Inflammatory macrophage treated with lipopolysaccharide for 4 hours (primary cell): ENCODE measurements at places on chromosomes 1 and 21.

GRCh38 chr1:210292231-210292871 is 36.4 kb upstream of the HHAT start:
- no peak for DNase-seq

- no peak for DNase-seq
Measured at GRCh38 chr1:193525917-193526710, 339.7 kb upstream of the B3GALT2 start.

GRCh38 chr1:244084763-244085162 is 33.7 kb downstream of the ZBTB18 start:
- no peak for DNase-seq

GRCh38 chr1:28127617-28128257 is 39.3 kb upstream of the EYA3 start:
- peak; percentile 87 for DNase-seq

DNA sequence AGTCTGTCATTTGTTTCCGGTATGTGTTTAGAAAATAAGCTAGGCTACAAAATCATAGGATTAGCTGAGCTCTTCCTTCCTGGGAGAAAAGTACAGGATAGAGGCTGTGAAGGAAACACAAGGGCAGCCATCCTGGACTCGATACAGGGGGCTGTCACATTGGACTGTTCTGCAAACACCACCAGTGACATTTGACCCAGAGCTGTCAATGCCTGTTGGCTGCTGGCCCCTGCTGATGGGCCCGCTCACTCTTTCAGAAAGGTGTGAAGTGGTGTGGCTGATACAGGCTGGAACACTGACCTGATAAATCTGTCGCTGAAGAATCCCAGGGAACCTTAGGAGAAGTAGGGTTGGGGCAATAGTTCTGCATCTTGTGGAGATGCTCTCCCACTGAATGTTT is 183.1 kb downstream of the RHOU start:
- DNase-seq, result no peak

DNA sequence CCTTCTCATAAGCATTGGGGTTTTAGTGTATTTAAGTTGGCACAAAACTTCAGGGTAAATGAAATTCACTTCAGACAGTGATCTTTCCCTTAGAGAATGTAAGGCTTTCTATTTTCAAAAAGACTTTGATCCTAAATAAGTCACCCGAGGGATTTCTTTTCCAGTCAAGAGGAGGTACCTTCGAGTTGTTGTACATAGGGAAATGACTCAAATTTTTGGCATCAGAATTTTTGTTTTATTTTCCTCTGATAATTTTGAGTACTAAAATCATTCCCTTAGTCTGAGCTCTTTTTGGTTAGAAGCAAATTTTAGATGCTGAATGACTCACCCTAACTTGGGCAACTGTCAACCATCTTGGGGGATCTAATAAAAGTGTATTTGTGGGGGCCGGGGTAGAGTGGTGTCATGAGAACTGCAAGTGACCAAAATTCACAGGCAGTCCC is 193.9 kb downstream of the DHRS3 start:
- DNase-seq, result no peak

- no peak for DNase-seq
Measured at GRCh38 chr21:46172863-46173528, 11.3 kb downstream of the SPATC1L start.

- no peak for DNase-seq
Measured at GRCh38 chr1:15718199-15718601, 17.9 kb upstream of the SLC25A34 start.

DNA sequence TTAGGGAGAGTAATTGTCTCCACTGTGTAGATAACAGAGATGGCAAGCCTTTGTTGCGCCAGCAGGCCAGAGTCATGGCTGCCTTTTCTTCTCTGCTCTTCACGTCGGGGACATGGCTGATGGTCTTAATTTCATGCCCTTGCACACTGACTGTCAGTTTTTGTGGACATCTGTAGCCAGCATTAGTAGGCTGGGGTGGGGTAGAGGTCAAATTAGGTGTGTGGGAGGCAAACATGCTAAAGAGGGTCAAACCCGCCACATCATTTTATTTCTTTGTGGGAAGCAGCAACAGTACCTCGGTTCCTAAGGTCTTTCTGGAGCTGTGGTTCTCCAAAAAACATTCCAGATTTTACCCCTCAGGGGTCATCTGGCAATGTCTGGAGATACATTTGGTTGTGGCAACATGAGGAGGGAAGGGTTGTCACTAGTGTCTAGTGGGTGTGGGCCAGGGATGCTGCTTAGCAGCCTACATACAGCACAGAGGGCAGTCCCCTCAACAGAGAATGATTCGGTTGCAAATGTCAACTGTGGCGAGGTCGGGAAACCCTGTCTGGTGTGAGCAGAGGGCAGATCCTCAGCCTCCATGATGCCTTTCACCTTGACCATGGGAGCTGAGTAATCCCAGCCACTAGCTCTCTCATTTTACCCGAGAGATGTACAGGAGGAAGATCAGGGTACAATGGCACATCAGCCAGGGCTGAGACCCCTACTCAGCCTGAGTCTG is 14.7 kb downstream of the RUNX1 start:
- DNase-seq, result no peak

DNA sequence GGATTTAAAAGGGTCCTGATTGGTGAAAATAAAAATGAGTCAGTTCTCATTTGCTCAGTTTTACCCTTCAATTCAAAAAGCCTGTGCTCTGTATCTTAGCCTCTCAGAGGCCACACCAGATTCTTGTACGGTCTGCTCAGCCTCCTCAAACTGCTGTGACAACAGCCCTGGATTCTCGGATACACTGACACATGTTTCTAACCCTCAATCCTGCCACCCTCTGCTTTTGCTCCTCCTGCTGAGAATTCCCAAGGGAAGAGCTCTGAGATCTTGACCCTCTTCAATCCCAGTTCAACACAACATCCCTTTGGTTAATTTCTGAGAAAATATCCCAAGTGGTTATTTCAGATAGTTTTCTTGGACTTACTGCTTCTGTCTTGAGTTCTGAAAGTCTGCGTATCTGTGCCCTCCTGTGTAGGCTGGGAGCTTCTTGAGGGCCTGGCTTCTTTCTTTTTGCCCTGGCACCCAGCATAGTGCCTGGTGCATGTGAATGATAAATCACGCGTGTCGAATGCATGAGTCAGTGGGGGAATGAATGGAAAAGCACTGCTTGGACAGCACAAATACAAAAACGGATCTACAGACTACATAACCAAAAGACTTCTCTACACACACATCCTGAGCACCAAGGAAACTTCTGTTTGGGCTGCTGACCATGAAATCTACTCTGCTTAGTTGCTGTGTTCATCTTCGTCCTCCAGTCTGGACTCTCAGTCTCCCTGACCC is 24.5 kb downstream of the IRF2BP2 start:
- DNase-seq, result no peak

DNA sequence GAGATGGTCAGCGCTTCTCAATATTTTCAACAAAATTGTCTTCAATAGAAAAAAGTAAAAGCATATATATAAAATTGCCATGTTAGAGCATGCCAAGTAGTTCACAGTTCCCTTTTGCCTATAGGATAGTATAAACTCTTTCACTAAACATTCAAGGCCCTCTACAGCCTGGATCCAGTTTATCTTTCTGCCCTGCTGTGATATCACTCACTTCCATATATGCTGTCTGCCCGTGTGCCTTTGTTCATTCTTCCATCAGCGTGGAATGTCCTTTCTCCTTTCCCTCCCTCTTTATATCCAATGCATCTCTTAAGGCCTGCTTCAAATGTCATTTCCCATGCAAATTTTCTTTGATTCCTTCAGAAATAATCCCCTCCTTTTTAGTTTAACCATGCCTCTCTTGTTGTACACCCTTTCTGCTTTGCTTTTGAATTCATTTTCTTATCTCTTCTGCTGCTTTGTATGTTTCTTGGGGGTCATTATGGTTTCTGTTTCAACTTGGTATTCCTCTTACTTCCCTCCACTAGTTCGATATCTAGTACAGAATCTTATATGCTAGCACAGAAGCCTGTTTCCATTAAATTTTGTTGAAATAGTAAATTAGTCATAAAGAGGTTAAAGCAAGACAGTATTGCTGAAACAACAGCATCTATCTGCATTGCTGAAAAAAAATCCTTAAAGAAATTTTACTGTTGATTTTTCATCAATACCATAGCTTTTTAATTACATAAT is 44.7 kb downstream of the XCL2 start:
- DNase-seq, result no peak

DNA sequence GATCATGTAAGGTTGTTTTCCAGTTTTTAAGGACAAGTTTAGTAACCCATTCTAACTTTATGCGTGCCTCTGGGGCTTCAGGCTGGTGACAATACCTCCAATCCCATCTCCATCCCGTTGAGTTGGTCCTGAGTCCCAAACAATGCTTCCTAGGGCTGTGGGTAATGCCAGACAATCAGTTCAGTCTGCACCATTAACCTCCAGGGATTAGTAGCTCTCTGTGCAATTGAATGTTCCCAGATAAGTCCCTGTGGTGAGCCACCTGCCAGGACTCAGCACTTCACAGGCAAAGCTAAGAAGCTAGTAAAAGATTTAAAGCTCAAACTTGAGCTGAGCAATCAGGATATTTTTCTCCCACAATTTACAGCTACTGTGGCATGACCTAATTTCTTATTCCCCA is 462.2 kb upstream of the PTBP2 start:
- DNase-seq, result no peak

DNA sequence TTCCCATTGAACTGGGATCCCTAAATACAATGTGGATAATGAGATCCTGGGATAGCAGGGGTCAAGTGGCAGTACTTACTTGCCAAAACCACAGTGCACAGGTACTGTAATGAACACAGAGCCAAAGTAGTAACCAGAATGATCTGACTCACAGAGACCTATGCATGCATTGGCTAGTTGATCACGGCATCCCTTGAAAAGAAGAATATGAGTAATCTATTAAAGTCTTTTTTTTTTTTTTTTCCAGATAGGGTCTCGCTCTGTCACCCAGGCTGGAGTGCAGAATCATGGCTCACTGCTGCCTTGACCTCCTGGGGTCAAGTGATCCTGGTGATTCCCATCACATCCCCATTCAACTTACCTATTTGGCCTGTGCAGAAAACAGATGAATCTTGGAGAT is 29.4 kb upstream of the EIF4G3 start:
- no peak for DNase-seq

DNA sequence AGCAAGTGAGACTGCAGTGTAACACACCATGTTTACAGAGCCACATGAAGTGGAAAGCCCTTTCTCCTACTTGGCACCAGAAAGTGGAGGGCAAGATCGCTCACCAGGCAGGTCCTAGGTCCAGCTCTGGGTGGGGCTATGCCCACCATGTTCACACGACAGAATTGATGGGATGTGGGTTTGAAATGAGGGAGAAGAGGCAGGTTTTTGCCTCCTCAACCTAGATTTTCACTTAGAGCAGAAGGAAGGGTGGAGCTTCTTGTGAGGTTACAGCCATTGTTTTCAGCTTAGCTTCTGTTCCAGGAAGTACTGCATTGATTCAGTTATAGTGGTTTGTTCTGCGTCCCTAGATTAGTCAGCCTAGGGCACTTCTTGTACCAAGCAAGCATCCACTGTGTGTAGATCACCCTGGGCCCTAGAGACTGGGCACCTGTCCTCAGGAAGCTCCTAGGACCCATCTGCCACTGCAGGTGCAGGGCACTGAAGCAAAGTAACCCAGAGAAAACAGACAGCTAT is 2.3 kb downstream of the CD53 start:
- DNase-seq, result peak; percentile 59

DNA sequence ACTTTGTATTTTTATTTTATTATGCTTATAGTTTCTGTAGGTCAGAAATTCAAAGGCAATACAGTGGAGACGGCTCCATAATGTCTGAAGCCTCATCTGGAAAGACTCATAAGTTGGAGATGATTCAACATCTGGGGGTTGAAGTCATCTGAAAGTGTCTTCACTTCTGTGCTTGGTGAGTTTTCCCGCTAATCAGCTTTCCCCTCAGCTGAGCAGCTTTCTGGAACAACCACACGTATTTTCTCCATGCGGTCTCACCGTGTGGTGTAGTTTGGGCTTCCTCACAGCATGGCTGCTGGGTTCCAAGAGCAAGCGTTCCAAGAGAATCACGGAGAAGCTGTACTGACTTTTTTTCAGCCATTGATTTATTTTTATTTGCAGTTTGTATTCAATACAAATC is 7.6 kb upstream of the DDI2 start:
- no peak for DNase-seq

GRCh38 chr1:150874455-150875196 is 1.8 kb downstream of the ARNT start:
- no peak for DNase-seq

GRCh38 chr1:2961081-2961480 is 60.2 kb upstream of the ACTRT2 start:
- no peak for DNase-seq

DNA sequence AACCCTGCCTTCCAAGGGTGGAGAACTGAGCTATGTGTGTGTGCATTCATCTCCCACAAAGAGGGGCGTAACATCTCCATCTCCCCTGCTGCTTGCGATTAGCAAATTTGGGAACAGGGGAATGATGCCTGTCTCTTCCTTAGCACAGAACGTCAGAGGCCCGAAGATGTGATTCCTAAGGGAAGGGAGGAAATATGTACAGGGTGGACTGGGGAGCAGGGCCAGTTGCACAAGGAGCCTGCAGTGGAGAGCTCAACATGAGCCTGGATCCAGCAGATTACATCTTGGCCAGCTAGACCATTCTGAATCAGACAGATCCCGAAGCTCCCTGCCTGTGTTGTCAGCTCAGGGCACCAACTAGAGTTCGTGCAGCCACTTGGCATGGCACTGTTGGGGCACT is 118.1 kb downstream of the NGF start:
- DNase-seq, result no peak

GRCh38 chr1:39105061-39105840 is 79.1 kb downstream of the NDUFS5 start:
- DNase-seq, result peak; percentile 80

- DNase-seq, result no peak
Measured at GRCh38 chr1:222042120-222042519, 300.2 kb upstream of the DUSP10 start.

- DNase-seq, result peak; percentile 5
Measured at GRCh38 chr1:204074274-204075138, 1.6 kb downstream of the SOX13 start.

DNA sequence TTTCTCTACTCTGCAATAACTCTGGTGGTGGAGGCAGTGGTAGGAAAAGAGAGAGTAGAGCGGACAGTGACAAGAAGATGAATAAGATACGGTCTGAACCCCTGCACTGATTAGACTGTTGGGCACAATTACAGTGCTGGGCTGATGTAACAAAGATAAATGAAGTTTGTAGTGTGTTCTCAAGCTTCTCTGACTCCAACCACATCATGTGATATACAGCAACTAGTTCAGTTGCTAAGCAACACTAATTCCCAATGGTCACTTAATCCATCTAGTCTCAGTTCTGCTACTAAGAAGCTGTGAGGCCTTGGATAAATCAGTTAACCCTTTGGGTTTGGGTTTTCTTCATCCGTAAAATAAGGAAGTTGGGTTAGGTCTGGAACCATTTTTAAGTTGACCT is 17.3 kb downstream of the DDR2 start:
- no peak for DNase-seq
